ENCODE measurements at places on chromosomes 13 and 19.

DNA sequence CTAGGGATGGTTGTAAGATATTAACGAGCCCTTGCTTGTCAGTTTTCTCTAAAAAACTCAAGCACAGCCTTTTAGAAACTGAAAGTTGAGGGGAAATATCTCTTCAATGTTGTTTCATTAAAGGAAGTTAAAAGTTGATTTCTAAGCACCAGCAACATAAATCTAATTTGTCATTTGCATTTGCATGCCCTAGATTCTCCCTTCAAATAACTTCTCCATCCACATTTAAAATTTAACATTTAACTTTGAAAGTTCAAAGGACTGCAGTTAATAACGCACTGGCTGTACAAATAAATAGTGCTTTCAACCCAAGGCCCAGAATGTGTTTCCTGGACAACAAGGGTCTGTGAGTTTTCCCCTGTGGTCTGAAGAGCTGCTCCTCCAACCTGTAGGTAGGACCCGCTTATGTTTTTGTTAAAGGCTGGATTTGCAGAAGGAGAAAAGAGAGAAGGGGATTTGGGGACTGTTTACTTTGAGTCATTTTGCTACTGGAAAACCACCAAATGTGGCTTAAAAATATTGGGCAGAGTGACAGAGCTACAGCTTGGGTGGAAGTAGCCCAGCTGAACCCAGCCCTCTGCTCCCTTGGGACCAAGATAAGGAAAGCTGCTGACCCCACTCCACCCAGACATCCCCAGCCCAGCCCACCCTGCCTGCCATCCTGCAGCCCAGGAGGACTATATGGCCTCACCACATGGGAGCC, 39.8 kb downstream of the TNFRSF19 start:
- DNase-seq, result no peak

- DNase-seq, result no peak
Observed at GRCh38 chr13:88622362-88622973, 951.3 kb downstream of the SLITRK5 start.

DNA sequence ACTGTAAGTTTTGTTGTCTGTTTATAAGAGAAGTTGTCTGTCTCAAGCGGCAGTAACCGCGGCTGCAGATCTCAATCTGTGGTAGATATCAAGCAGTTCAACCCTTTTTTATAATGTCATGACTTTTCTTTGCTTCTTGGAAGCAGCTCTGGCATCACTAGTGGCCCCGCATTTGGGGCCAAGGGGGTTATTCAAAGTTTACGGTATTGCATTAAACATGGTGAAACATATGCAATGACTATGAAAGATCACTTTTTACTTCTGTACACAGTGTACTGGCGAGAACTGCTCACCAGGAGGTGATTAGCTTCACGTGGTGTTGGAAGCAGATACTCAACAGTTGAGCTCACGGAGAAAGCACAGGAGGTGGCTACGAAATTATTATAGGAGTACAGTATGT, 4.6 kb upstream of the FFAR3 start:
- DNase-seq, result no peak

DNA sequence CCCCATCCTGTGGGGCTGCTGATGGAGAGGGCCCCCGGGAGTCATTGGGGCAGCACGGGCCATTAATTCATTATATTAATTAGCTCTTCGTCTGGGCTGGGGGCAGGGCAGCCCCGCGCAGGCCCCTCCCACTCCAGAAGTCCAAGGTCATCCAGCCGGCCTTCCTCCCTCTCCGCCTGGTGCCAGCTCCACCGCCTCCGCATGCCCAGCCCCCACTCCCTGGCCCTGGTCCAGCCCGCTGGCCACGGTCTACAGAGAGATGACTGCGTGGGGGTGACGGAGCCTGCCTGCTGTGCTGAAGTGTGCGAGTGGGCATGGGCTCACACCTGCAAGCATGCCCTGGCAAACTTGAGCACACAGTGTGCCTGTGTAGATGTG, 8.8 kb downstream of the IGLON5 start:
- no peak for DNase-seq

DNA sequence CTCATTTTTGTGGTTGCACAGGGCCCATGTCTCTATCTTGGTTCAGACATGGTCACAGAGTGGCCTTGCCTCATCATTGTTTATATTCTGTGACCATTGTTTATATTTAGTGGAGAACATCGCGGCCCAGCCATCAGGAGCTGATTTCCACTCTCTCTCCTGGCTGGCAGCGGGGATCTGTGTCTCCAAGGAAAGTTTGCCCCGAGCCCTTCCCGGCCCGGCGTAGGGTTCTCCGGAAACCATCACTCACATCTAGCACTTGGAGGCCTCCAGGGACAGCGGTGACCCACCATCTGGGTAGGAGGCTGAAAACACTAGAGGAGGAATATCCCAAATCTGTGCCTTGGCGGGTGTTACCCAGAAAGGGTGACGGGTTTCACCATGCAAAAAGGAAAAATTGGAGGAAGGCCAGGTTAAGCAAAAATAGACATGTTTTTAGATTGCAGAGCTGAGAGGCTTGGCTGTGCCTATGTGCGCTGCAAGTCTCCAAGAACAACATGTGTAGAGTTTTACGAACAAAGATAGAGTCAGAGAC, 726 bp upstream of the ZNF358 start:
- no peak for DNase-seq

DNA sequence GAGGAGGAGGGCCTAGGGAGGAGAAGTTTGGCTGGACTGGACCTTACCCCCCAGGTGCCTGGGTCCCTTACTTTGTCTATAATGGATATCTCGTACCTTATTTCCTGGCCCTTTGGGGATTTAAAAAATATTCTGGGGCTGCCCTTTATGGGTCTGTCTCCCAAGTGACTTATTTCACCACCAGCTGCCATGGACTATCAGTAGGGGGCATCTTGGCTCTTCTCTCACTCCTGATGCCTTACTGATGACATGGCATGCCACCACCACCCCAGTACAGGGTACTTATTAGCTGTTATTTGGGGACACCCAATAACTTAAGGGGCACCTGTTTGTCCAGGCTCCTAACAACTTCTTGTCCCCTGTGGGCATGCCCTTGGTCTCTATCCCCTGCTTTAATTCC, 38.0 kb downstream of the NFIX start:
- DNase-seq, result no peak

- no peak for DNase-seq
Observed at GRCh38 chr19:8611391-8611876, 919 bp upstream of the ADAMTS10 start.

DNA sequence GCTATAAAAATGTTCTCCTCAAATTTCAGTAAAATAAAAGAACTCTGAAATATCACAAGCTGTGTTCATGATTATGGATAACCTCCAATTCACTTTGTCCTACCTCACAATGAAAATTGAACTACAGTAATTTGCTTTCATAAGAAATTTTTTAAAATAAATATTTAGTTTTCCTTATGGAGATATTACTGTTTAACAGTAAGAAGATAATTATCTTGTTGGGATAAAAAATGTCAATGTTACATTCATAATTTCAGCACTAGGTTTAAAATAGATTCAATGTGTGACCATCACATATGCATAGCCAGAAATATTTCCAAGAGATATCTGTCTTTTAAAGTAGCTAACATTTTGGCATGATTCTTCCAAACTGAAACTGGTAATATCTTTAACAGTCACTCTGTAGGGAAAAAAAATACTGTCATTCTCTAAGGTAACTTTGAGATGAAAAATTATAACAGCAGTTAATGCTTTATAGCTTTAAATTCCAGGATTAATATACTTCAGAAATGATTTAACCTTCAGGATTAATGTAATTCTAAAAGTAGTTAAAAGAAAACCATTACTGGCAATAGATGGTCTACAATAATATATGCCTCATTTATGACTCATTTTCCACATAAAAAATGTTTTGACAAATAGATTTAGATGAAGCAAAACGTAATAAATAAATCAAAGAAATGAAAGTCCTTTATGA, 91.3 kb downstream of the SPRY2 start:
- no peak for DNase-seq

DNA sequence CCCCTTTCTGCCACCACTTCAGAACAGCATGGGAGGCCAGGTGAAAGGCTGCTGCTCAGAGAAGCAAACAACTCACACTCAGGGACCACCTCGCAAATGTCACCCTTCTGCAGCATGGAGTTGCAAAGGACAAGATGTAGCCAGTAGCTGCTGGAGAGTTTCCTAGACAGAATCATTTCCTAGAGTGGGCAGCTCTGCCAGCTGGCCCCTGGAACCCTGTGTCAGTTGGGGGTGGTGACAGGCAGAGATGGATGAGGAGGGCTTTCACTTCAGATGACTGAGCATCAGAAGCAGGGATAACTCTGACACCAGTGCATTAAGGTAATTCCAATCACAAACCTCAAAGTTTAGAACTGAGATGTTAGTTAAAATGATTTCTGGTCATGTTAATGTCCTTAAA, 34.4 kb upstream of the EPHX3 start:
- DNase-seq, result no peak

DNA sequence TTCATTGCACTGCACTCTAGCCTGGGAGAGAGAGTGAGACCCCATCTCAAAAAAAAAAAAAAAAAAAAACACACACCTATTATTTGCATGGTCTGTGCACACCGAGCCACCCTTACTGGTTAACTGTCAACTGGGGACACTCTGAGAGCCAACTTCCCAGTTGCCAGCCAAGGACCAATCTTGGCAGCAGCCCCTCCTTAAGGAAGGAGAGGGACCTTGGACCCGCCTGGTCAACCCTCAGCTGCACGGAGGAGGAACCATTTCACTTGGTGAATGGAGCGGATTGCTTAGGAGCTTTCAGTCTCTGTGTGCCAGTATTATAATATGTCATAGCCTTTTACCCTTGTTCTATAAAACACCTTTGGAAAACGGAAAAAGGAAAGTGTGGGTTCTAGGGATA, 24.9 kb downstream of the MICOS13 start:
- DNase-seq, result no peak

DNA sequence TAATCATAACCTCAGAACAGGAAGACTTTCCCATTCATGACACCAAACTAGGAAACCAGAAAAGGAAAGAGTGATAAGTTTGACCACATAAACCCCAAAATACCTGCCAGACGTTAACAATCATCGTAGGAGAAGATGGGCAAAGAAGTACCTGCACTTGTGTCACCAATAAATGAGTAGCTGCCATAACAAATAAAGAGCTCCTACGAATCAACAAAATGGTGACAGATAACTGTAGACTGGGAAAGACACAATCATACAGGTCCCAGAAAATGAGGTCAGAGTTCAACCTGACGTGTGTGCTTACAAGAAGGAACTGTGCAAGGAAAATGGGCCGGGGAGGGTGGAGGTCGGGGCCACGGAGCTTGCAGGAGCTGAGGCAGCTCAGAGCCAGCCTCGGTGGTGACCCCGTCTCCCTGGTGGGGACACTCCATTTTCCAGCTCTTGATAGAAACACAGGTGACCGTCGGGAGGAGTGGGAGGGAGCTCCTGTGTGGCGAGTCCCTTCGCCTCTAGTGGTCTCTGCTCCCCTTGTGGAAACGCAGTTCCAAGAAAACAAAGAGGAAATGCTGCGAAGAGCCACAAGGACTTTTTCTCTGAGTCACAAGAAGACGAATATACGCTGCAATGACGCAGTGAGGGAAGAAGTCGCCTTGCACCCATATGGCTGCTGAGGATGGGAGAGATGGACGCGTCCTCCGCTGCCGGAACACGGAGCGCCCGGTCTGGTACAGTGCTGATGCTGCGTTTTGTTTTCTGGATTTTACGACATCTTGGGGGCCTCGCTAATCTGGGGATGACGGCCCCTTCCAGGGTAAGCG, 9.5 kb downstream of the PIP5K1C start:
- DNase-seq, result no peak

DNA sequence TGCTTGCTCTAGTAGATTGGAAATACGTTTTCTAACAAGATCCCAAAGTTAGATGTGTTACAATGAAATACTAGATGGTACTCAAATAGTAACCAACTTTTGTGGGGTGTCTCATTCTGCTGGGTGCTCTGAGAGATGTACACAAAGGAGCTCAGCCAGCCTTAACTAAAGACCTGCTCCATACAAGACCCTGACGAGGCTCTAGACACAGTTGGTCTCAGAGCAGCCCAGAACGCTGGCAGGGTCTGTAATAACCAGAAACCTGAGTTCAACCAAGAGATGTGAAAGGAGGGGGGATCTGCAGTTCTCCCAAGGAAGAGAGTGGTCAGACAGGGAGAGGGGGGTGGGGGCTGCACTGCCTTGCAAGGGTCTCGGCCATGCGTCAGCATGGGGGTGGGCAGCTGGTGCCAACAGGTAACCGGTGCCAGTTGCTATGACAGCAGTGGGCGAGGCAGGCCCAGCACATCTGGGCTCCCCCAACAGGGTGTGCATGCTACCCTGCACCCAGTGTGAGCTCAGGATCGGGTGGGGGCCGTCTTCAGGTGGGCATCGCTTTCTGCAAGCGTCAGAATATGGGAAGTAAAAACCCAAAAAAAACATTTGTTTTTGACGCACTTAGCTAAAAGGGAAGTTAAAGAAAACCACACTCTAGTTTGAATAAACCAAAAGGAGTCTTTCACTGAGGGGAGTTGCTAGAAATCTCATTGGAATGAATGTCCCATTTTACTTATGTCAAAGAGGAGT, 68.0 kb upstream of the GPR183 start:
- no peak for DNase-seq

DNA sequence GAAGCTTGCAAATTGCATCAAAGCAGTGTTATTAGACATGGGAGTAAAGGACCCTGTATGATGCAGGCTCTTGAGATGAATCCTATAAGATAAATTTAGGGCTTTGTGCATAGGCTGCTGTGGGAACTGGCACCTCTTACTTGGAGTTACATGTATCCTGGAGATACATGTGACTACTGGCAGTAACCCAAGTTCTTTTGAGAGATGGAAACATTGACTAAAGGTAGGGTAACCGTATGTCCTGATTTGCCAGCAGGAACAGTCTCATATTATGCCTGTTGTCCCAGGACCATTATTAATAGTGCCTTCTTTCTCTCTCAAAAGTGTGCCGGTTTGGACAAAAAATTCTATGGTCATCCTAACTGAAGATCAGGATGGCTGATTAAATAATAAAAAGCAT, 195.4 kb downstream of the LACC1 start:
- no peak for DNase-seq

DNA sequence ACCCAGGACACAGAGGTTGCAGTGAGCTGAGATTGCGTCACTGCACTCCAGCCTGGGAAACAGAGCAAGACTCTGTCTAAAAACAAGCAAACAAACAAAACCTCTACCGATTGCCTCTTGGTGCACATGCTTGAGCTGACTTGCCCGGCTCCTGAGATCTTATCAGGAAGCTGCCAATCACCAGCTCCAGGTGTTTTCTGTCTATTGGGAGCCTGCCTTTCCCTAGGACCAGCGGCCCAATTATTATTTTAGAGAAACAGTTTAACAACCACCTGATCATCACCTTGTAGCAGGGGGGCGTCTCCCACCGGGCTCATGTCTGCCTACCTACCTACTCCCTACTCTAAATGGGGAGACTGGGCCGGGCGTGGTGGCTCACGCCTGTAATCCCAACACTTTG, 10.8 kb downstream of the CLEC4M start:
- no peak for DNase-seq

GRCh38 chr13:23243066-23243465, 62.3 kb downstream of the SGCG start:
- no peak for DNase-seq

GRCh38 chr13:80214521-80214991, 126.4 kb downstream of the SPRY2 start:
- DNase-seq, result no peak

GRCh38 chr19:54133312-54133956, 4.1 kb upstream of the CNOT3 start:
- peak; percentile 96 for DNase-seq

GRCh38 chr19:32823747-32824102, 45.8 kb downstream of the SLC7A9 start:
- DNase-seq, result no peak

- no peak for DNase-seq
Observed at GRCh38 chr13:27808851-27809550, 16.7 kb downstream of the GSX1 start.
